NCI-H1048 (cell line): ENCODE measurements at places on chromosomes 2 and 18.

DNA sequence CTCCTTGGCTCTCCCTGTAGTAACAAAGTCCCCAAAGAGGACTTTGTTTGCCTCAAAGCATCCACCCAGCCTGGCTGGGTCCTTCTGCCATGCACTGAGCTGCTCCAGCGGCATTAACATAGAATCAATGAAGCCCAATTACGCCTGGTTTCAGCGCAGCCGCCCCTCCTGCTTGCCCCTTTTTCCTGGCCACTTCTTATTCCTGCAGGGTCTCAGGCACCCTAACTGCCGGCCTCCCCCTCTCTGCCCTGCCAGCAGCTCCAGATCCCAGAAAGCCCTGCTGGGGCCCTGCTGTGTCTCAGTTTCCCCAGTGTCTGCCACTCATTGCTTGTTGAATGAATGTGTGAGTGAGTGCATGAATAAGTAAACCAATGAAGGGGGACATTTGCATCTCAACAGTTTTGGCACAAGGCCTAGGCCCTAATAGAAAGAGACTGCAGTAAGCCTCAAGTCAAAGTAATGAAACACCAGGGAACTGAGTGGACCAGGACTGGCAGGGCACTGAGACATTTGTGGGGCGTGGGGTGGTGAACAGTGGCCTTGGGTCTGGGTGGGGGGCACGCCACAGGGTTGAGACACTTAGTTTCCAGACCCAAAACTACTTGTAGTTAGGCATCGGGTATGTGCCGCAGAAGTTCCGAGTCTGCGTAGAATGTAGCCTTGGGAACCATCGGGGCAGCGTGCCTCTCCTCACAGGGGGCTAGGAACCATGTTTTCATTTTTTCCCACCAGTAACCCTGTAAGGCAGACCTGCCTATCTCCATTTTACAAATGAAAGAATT lies 60.6 kb downstream of the SMAD7 start:
- no peak for DNase-seq

DNA sequence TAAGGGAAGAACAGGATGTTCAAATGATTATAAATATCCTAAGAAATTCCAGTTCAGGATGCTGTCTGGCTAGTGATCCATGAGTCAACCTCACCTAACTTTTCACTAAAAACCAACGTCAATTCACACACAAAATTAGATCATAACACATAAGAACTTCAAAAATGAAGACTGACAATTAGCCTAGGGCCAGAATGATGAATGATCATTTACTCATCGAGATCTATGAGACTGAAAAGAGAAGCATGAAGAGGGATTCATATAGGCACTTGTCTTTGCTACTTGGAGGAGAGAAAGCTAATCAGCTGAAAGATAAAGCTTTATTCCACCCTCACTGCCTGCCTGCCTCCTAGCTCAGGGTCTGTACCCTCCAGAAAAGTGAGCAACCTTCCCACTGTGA lies 29.8 kb downstream of the ADD2 start:
- no peak for DNase-seq

- DNase-seq = no peak
Observed at GRCh38 chr2:240986787-240987411, 11.5 kb upstream of the SNED1 start.

DNA sequence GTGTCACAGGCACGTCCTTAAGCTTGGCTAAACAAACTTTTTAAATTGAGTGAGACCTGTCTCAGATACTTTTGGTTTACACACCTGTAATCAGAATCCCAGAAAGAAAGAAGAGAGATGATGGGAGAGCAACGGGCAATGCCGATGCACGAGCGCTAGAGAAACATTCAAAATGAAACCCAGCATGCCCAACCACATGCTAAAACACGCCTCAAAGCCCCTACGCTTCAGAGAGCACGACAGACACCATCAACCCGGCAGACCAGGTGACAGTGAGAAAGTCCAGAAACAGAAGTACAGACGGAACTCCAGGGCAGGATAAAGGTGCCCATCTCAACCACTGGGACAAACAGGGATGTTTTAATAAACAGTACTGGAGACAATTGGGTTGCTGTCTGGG lies 85.5 kb downstream of the HDAC4 start:
- no peak for DNase-seq

DNA sequence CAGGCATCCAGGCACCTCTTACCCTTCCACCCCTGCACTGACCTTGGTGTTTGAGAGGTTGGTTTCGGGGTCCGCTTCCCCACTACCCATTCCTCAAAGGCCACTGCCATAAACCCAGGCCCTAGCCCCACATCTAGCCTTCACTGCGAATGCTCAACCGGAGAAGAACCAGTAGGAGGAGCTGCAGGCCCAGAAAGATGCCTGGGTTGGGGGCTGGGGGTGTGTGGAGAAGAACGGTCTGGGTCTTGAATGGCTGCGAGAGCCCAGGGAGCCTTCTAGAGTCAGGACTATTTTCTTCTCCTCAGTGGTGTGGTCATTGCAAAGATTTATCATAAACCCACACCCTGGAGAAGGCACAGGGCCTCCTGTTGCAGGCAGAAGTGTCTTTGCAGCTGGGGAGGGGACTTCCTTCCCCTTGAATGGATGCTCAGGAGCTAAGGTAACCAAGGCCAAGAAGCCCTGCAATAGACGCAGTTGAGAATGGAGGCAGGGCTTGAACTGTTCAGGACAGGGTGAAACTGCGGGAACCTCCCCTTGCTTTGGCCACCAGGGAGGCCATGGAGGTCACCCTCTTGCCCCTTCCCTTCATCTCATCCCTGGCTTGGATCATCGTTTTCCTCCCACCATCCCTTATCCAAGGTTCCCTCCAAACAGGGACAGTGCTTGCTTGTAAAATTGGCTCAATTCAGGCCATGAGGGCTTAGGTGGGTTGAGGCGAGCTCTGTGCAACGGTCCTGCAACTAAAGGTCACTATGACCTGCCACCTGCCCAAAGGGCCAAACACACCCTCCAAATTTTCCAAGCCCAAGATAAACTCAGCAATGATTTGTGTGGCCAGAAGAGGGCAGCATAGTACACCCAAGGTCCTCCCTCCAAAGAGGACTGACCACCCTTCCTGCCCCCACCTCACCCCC lies 20.9 kb downstream of the THNSL2 start:
- no peak for DNase-seq

DNA sequence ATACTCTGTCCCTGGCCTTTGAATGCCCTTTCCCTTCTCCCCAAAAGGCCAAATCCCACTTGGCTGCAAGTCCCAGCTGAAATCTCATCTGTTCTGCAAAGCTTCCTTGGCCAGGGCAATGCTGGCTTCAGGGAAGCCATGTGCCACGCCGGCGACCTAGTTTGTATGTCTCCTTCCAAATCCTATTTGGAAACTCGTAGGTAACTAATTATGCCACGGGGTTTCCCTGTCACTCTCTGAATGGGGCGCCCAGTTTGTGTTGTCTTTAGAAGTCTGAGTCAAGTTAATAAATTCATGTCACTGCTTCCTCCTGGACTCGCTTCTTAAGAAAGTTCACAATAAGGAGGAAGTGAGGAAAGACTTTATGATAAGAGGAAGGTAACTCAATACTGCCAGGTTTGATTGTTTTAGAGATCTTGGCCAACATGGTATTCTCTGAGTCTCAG lies 19.1 kb downstream of the FHL2 start:
- DNase-seq = no peak

- no peak for DNase-seq
Observed at GRCh38 chr18:23210526-23210925, 75.2 kb downstream of the CABLES1 start.

- DNase-seq = no peak
Observed at GRCh38 chr2:101386599-101387150, 628 bp downstream of the CREG2 start.
